Esophagus mucosa (tissue), 1 donor: ENCODE measurements at places on chromosomes 5 and 9. TPM values are rescaled to one million over a fixed set of nuclear protein-coding genes. Genes with fewer than 3 reads are reported as not detected.

GRCh38 chr5:2251751-2252150 is 369.0 kb upstream of the IRX4 start:
- no peak for ATAC-seq

BARHL1 gene
- not detected for total RNA-seq

- no peak for ATAC-seq
Observed at GRCh38 chr9:110995420-110996340, 42.6 kb downstream of the LPAR1 start.

PRSS3 gene
- 107 TPM for total RNA-seq

WHRN gene
- 3.4 TPM for total RNA-seq

DNA sequence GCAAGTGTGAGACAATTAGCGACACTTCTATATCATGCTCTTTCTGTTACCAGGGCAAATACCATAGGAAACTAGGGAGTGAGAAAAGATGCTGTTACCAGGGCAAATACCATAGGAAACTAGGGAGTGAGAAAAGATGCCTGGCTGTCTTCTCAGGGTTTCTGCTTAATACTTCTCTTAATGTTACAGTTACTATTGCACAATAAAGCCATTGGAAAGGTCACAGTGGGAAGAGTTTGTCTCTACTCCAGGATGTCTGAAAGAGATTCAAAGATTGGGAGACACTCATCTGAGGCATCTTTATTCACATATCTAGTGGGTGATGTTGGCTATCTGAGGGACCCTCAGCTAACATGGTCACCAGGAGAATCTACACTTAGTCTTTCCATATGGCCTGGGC is 431.7 kb upstream of the POU5F2 start:
- ATAC-seq = no peak

SCGB3A2 gene
- total RNA-seq = not detected

DNA sequence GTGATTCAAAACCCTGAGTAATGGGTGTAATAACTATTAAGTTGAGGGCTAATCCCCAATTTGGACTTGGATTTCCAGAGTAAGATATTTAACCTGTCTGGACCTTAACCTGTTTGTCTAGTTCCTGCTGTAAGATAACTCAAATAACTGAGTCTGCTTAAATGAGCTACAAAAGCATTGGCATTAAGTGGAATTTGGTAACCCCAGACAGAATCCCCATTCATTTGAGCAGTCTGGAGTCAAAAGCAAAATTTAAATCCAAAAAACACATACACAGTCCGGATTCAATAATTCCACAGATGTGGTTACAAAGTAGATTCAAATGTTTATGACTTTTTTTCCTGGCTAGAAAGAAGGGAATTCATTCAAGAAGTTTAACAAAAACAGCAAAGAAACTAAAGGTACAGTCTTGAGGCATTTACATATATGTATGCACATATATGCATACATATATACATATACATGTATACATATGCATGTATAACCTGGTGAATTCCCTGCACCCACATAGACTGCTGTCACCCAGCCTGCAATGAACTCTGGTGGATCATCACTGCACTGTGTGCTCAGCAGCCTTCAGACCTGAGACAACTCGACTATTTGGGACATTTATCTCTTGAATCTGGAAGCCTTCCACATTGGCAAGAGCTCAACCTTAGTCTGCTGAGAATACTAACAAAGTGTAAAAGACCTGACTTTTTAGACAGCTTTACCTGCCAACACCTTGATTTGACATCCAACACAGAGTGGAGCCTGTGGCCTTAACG is 205.4 kb downstream of the LURAP1L start:
- no peak for ATAC-seq

GRCh38 chr5:64954518-64954917 is 185.8 kb downstream of the CWC27 start:
- ATAC-seq = no peak

DNA sequence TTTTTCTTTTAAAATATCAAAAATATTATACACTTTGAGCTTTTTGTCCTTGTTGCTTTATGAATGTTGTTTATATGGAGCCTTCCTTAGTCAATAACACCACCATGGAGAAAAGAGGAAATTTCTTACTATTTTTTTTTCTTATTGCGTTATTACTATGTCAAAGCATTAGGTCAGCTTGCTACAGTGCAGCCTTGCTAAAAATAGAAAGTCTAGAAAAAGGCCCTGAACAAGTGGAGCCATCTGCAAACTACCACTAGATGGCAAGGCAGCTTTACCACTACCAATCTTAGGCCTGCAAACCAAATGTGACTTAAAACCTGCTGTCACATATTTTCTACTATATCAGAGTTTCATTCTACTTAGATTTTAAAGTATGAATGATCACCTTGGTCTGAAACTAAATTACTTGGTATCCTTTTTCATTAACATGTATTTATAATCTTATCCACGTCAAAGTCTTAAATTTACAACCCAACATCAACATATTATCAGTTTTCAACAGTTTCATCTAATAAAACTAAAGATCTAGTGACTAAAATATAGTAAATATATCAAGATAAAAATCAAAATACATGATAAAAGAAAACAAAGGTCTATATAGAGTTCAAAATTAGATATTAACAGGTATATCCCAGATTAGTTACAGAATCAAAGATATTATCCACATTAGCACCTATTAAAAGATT is 113.1 kb upstream of the ACOT12 start:
- ATAC-seq = peak; percentile 87

- ATAC-seq = no peak
Observed at GRCh38 chr9:121249563-121249962, 18.4 kb upstream of the GSN start.

DAB2IP gene
- 46.0 TPM for total RNA-seq

DNA sequence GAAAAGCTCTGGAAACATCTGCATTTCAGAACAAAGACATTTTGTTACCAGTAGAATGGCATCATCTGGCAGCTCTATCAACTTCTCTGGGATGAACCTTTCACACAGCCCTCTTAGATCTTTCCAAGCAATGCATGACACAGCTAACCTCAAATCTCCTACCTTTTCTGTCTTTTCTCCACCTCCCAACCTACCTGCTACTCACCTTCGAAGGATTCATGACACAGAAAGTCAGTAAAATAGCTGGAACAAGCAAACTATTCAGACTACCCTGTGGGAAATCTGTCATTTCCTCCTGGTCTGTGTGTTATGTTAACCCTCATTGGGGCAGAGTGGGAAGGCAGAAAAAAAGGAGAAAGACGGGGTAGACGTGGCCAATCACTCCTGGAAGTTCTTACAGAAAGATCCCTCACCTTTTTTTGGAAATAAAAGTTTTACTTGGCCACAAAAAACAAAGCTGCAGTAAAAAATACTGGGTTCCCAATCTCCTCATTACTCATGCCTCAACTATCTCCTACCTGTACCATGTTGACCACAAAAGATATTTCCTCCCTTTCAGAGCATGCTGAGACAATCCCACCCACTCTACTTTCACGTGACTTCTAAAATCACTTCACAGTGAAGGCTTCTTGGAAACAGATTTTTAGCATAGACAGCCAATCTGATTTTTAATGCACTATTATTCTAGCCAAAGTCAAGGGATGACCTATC is 362.1 kb upstream of the RFX3 start:
- ATAC-seq = no peak

GRCh38 chr5:64318175-64318574 is 152.5 kb downstream of the RNF180 start:
- no peak for ATAC-seq

DNA sequence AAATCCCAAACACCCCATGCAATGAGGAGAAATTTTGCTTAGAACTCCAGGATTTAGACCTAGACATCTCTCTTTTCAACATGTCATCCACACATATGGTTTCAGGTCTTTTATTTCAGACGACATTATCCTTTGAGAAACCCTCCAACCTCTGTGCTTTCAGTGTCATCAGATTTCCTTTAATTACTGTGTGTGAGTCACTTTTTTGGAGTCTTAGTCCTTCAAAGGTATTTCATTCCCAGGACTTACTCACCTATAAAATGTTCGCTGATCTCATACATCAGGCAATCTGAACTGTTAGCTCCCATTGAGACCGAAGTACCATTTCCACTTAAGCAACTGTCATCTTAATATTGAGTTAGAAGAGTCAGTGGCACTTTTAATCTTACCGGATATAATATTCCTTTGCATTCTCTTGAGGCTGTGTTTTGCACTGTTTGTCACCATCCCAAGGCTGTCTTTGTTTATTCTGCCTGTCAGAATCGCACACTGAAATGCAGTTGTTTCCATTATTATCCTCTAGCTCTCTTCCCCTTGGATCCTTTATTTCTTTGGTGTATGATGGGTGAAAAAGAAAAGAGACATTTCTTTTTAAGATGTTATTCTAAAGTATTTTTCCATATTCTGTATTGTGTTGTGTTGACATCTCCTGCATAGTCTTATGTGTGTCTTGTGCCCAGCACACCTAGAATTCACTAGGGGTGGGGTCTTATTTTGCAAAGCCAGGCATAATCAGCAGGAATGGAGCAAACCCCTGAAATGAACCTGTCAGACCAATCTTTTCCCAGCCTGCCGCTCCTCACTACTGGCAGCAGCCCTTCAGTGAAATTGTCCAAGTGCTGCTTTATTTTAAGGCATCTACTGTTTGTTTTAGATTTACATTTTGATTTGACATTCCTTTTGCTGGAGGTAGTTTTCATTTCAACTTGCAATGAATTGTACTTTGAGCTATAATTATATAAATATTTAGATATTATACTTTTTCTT is 155.4 kb downstream of the PAM start:
- ATAC-seq = no peak

GPR21 gene
- total RNA-seq = 0.76 TPM

C5orf22 gene
- 14.7 TPM for total RNA-seq

DNA sequence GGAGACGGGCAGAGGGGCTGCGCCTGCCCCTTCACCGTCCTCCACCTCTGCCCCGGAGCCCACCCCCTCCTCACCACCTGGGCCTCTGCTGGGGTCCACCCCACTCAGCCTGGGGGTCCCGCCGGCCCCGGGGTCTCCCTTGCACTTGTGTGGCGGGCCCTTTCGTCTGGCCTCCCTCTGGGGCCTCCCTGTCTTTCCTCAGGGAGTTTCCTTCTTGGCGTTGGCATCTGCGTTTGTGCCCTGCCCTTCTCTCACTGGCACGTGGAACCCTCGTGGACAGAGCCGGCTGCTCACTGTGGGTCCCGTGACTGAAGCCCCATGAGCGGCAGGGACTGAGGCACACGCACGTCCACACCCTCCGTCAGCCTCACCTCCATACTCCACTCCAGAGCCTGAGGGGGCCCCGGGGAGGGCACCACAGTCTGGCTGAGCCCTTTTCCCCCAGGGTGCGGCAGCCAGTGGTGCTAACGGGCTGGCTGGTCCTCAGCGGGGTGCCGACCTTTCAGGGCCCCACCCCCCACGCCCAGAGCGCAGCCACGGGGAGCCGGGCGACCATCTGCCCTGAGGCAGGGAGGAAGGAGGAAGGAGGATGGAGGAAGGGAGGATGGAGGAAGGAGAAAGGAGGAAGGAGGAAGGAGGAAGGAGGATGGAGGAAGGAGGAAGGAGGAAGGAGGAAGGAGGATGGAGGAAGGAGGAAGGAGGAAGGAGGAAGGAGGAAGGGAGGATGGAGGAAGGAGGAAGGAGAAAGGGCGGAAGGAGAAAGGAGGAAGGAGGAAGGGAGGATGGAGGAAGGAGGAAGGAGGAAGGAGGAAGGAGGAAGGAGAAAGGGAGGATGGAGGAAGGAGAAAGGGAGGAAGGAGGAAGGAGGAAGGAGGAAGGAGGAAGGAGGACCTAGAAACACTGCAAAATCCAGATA is 53.0 kb upstream of the NRARP start:
- ATAC-seq = no peak

DNA sequence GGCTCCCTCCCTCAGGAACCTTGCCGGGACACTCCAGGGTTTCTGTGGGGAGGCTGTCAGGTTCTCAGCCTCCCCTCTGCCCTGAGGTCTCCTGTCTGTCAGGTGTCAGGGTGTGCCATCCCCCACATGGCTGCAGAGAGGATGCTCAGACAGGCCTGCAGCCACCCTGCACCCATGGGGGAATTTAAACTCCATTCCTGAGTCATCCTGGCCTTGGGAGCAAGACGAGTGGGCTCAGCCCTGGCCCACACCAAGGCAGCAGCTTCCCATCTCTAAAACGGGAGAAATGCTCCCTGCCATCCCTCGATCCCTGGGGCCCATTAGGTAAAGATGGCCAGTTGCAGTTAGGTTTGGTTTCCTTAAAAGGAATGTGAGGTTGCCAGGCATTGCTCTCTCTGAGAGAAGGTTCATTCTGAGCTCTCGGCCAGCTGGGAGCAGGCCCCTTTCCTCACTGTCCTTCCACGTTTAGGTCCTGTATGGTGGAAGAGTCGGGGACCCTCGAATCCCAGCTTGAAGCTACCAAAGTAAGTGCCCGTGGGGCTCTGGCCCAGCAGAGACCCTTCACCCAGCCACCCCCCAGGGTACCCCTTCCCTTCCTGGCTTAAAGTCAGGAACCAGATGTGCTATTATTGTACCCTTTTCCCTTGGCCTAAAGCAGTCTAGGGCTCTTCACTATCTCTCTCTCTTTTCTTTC is 26.6 kb downstream of the DYNC2I2 start:
- no peak for ATAC-seq

GRCh38 chr9:22911632-22912031 is 465.0 kb downstream of the DMRTA1 start:
- no peak for ATAC-seq

DNA sequence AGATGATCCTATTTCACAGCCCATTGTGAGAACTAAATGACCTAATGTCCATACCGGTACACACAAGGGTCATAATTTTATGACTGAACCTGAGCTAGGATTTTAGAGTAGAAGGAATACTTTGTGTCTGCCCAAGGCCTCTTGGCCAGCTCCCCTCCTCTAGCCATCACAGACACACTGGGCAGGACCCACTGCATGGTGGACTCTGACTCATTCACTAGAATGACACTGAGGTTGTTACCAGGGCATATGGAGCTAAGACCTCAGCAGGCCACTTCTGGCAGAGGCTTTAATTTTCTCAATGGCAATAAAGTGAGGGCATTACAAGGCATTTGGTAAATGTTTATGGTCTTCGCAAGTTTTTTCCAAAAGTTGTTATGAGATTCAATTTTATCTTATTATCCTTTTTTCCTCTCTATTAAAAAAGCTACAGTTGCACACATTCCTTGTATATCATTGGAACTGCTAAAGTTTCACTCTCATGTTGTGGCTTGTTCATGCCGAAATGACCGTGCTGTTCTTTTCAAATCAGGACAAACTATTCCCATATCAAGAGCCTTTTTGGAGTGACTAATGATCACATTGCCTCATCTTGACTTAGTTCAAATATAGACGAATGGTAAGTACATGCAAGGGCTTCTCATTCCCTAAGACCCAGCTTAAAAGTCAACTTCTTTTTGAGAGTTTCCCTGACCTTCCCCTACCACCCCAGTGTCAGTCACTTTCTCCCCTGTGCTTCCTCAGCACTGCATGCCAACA is 595.7 kb downstream of the ACTL7B start:
- peak; percentile 78 for ATAC-seq
